ENCODE measurements at places on chromosomes 6 and 20.

- DNase-seq = no peak
These were observed 1.5 kb upstream of the NEDD9 start for GRCh38 chr6:11233673-11234573.

DNA sequence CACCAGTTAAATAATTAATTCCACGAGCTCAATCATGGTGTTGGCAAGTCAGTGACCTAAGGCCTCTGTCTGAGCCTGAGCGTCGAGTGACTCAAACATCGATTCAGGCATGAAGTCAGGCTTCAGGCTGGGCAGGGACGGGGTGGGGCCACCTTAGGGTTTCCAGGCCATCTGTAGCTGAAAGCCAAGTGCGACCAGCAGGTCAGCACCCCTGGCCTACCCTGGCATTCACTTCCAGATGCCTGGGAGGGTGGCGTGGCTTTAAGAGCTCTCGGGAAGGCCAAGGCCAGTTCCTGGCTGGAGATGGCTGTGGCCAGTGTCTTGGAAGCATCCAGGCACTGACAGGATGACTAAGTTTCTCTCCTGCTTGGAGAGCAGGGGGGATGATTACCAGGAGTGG is 113.4 kb downstream of the DACT2 start:
- no peak for DNase-seq

DNA sequence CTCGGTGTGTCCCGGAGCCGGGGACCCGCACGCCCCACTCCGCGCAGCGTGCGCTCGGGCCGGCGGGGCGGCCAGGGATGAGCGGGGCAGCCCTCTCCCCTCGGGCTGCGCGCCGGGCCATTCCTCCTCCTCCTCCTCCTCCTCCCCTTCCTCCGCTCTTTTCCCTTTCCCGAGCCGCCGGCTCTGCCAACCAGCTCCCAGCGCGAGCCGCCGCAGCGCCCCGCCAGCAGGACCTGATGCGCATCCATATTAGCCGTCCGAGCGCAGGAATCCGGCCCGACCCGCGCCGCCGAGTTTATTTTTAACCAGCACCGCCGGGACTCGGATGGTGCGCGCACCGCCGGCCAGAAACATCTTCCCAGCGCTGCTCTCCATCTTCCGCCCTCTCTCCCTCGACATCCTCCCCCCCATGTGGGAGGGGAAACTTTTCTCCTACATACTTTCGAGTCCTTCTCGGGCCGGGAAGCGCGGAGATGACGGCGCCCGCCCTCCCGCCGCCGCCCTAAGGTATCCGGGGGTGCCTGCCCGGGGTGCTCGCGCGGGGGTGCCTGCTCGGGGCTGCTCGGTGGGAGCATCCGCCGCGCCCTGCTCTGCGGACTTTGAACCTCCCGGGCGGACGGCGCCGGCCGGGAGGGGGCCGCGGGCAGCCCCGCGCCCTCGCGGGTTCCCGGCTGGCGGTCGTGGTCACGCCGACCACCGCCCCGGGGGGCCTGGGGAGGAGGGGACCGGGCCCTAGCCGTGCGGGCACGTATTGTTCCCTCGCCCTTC is 619 bp downstream of the RREB1 start:
- DNase-seq = no peak

DNA sequence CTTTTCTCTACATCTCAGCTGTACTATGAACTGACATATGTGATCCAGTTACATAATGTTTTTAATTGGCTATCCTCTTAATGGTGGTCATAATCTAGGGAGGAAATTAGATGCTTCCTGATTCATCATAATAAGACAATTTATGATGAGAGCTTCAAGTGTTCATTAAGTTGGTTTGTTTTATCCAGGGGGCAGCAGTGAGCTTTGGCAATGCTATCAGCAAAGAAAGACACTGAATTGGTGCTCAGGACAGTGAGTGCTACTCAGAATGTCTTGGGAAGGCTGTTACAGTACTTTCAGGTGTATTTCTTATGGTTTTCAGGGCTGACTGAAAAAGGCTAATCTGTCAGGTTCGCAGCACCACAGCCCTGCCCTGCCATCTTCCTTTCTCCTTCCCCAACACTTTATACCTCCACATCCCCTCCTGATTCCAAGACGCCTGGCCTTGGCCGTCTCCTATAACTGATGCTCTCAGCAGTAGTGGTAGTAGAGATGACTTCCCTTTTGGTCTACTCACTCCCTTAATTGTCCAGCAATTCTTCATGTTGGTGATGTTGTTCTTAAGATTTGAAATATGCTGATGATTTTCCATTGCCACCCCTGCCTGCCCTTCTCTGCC is 67.0 kb upstream of the TNFAIP3 start:
- no peak for DNase-seq

DNA sequence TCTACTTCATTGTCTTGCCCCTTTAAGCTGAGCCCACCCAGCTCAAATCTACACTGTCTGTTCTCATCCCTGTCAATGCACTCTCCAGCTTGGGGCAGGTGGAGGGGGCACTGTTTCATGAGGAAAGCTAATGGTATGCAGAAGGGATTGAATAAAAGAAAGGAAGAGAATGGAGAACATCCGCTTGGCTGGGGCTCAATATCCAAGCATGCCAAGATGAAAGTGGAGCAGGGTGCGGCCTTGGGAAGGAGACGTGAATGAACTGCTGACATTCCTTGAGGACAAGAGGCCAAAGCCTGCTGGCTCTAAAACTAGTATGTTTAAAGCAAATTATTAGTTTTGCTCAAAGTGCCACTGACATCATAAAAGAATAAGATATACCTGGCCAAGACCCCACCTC is 24.2 kb downstream of the AKAP12 start:
- DNase-seq = no peak

- no peak for DNase-seq
These were observed 101.3 kb downstream of the SNX5 start for GRCh38 chr20:17867131-17867925.

- DNase-seq = no peak
These were observed 17.5 kb downstream of the C20orf173 start for GRCh38 chr20:35511814-35512420.

DNA sequence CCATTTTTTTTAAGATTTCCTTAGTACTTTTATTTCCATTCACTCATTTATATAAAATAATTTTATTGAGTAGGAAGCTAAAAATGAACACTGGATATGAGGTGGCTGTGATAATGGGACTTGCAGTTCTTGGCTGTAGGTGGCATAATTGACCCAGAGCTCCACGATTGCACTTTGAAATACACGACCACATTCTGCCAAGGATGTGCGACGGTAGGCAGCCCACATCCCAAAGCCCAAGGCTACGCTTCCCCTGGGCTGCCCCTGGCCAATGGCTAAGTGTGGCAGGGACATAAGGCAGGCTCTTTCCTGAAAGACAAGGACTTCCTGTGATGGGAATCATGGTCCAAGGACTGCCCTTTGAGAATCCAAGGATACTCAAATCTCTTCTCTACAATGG is 43.7 kb upstream of the ADTRP start:
- DNase-seq = no peak

GRCh38 chr6:120405947-120406346 is 928.3 kb downstream of the TBC1D32 start:
- no peak for DNase-seq

DNA sequence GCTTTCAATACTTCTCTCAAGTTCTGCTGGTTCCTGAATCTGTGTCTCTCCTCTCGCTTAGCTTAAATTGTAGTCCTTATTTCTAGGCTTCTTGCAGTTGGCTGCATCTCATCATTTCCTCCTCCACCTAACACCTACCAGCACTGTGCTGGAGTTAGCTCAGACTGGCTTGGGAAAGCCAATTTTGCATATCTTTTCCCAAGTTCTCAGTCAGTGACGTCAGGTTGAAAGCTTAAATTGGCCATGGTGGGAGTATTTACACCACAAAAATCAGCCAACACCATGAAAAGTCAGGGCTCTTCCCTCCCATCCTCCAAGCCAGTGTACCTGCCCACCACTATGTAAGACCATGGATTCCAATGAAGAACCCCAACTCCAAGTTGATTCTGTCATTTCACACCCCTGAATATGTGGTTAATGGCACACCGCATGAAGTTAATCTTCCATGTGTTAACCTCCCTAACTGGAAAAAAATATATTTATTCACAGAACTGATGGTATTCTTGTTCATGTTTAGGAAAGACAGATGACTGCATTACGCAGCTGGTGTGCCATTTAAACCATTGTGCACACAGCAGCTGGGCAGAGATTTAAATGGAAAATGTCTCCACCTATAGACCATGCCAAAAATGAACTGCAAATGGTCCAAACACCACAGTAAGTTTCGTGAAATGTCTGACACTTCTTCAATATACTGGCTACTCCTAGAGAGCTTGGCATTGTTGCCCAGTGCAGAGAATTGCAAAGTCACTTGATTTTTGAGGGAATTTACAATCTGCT is 274.1 kb upstream of the MAP3K7 start:
- no peak for DNase-seq

DNA sequence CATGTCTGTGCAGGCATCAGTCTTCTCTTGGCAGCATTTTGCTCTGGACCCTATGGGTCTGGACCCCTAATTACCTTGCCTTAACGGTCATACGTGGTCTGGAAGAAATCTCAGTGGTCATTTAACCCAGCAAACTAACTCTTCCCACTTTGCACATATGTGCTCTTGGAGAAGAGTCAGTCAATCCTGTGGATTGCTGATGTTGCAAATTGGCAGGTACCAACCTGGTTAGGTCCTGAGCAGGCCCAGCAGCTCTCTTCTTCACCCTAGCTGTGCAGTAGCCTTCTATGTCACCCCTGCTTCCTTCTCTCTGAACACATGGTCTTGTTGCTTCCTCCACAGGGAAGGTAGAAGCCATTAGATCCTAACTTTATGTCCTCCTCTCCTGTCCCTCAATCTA is 1.6 kb downstream of the CEP43 start:
- no peak for DNase-seq

DNA sequence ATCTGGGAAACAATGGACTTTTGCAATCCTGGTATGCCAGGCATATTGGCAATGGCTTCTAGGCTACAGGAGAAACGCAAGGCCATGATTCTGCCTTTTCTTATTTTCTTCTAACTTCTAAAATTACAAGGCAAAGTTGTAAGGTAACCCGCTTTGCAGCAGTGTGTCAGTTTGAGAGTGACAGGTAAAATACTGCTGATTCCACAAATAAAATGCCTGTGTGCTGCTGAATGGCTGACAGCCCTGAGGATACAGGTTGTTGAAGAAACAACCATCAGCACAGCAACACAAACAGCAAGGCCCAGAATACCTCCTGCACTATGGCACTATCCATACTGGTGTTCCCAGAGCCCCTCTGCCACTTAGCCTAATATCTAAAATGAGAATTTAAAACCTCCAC is 37.1 kb downstream of the SLC17A1 start:
- no peak for DNase-seq

- no peak for DNase-seq
These were observed 48.2 kb downstream of the PLG start for GRCh38 chr6:160750276-160750689.

DNA sequence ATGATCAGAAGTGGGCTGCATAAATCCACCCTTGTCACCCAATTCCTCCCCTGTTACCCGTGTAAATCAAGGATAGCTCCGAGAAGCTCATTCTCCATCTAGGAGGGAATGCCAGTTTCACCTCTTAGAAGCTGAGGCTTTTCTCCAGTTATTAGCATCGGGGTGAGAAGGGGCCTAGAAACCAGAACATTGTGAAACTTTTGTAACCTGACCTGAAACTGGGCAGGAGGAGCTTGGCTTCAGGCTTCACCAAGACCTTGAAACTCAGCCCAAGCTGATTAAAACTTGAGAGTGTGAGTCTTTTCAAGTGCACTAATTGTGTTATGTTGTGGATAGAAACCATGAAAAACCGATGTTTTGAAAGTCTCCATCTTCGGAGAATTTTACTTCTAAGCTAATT is 103.1 kb downstream of the BMP2 start:
- DNase-seq = no peak

DNA sequence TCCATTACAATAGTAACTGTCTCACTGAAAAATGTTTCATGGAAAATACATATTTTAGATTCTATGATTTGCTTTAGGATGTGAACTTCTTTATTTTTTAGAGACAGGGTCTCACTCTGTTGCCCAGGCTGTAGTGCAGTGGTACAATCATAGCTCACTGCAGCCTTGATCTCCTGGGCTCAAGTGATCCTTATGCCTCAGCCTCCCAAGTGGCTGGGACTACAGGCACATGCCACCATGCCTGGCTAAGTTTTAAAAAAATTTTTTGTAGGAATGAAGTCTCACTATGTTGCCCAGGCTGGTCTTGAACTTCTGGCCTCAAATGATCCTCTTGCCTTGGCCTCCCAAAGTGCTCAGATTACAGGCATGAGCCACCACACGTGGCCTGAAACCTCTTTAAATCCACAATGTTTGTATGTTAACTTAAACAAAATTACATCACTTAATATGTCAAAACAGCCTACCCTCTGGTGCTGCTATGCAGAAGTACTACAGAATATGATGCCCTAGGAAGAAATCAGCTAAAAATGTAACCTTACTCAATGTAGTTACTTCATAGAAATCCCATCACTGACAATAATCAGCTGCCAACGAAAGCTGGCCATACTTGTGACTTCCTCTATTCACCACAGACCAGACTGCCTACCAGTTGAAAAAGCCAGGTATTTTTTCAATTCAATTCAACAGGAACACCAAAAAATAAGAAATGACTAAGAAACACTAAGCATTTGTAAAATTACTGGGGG is 17.6 kb downstream of the EEF1A1 start:
- no peak for DNase-seq

DNA sequence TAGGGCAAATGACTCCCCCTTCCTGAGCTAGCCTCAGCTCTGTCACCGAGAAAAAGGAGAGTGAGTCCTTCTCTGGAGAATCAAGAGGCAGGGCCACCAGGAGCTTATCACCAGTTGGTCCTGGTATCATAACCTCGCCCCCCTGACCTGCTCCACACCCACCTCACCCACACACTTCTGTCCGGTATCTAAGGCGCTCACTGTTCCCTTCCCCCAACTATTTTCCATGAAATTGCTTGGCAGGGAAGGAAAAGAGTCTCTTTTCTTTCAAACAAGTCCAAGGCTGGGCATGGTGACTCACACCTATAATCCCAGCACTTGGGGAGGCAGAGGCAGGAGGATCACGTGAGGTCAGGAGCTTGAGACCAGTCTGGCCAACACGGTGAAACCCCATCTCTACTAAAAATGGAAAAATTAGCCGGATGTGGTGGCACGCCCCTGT is 77.6 kb downstream of the ZMYND8 start:
- no peak for DNase-seq

- DNase-seq = no peak
These were observed 48.9 kb downstream of the ALDH5A1 start for GRCh38 chr6:24543683-24544082.

GRCh38 chr6:2396846-2397630 is 151.6 kb upstream of the GMDS start:
- no peak for DNase-seq

- no peak for DNase-seq
These were observed 150.9 kb downstream of the EYA4 start for GRCh38 chr6:133392015-133392414.

DNA sequence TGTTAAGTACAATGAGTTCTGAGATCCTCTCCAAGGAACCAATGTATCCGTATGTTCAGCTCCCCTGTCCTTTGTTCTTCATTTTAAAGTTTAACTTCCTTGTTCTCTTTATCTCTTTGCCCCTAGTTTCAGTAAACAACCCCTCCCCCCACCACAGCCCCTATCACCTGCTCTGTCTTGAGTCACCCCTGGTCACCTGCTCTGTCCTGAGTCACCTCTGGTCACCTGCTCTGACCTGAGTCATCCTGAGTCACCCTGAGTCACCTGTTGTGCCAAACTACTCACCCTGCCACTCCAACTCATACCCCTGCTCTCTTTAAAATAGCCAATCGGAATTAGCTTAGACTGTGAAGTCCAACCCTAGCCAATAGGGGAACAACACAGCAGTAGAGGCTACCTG is 288.7 kb upstream of the CDYL start:
- no peak for DNase-seq

Measured in forelimb muscle (tissue), 1 donor.